ENCODE measurements at places on chromosomes 2 and 18.

DNA sequence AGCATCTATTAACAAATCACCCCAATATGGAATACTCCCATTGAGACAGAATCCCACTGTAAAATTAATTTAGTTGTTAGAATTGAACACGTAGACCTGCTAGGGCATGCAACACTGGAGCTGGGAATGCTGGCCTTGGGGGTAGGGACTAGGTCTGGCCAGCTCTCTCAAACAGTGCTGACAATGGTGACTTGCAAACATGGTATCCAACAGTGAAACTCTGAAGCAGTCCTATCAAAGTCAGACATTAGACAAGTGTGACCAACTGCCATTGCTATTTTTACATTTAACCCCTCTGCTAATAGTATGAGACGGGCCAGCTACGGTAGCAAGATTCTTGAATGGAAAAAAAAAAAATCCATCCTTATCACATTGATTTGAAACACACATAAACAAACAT, 7.2 kb downstream of the E2F6 start:
- DNase-seq: no peak

- DNase-seq: no peak
Observed at GRCh38 chr18:31736630-31737029, 24.1 kb downstream of the SLC25A52 start.

DNA sequence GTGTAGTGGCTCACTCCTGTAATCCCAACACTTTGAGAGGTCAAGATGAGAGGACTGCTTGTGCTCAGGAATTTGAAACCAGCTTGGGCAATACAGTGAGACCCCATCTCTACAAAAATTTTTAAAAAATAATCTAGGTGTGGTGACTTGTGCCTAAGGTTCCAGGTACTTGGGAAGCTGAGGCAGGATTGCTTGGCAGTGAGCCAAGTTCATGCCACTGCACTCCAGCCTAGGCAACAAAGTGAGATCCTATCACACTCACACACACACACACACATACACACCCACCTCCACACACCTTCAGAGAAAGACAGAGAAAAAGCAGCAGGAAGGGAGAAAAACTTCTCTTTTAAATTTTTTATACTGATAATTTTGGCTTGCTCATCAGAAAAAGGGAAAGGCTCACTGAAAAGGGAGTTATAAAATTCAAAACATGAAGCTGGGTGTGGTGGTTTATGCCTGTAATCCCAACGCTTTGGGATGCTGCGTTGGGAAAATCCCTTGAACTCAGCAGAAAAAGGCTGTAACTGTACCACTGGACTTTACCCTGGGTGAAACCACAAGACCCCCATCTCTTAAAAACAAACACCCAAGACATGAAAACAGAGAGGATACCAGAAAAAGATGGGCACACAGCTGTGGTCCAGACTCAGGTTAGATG, 25.7 kb downstream of the FAM168B start:
- no peak for DNase-seq

DNA sequence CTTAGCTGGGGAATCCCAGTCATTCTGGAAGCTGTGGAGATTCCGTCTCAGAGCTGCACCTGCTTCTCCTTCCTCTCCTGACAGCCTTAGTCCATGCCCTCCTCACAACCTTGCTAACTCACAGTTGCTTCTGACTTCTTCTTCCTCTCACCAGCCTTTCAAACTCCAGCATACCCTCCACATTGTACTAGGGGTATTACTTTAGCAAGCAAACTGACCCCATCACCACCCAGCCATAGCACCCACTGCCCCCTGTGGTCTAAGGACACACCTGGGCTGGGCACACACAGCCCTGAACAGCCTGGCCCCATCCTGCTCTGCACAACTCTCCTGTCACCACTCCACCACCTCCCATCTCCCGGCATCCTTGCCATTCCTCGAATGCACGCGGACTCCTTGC, 208.2 kb downstream of the FBXO15 start:
- DNase-seq: no peak

Data from islet precursor cell (in vitro differentiated cells).